ENCODE measurements at places on chromosomes 11 and 22. TPM values are rescaled to one million over a fixed set of nuclear protein-coding genes. Genes with fewer than 3 reads are reported as not detected.

The SLC25A18 gene
- 3.9 TPM for total RNA-seq

The FGF4 gene
- total RNA-seq, result not detected

The RFPL1 gene
- not detected for total RNA-seq

DNA sequence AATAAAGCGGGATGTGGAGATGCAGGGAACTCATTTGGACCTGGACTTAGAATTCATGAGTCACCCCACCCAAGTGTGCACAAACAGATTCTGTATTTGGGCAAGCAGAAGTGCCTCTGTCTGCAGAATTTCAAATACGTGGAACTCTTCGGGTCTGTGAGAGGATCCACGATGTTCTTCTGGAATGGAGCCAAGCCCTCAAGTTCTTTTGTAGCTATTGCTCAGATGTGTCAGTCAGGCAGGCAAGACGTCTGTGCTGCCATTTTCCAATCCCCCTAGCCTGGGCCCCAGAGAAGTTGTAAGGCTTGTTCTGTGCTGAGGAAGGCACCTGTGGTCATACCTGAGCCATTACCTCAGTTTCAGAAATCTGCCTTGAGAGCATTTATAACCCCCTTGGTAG lies 132.8 kb upstream of the RASSF10 start:
- DNase-seq, result no peak
